ENCODE measurements at places on chromosomes 16 and 17. TPM values are rescaled to one million over a fixed set of nuclear protein-coding genes. Genes with fewer than 3 reads are reported as not detected.

Gene BANP
- 24.4 TPM for total RNA-seq

Gene SLC5A11
- total RNA-seq = 2.4 TPM

DNA sequence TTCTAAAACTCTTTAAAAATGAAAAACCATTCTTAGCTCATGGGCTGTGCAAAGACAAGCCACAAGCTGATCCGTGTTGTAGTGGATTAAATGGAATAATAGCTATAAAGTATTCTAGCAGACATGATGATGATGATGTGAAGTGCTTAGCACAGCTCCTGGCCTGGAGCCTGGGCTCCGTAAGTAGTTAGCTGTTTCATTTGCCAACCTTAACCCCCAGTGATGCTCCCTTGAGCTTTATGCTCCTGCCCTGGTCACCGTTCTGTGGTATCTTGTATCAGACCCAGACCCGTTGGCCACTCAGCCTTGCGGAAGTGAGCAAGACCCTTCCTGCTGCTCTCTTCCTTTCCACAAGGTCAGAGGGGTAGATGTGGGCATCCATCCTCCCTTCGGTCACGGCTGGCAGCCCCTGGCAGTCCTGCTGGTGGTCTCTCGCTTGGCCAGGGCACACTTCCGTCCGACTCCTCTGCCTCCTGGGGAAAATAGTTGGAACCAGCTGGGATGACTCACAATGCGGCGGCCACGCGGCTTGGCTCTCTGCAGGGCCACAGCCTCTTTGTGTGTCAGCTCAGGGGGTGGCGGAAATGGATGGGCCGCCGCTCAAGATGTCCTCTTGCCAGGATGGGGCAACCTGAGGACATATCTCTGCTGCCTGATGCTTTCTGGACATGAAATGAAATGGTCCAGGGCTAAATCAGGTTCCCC lies 79.1 kb downstream of the GPR139 start:
- DNase-seq = no peak

GRCh38 chr17:82718986-82719685 lies 2.6 kb downstream of the FN3KRP start:
- no peak for DNase-seq

Gene KRTAP1-4
- not detected for total RNA-seq

DNA sequence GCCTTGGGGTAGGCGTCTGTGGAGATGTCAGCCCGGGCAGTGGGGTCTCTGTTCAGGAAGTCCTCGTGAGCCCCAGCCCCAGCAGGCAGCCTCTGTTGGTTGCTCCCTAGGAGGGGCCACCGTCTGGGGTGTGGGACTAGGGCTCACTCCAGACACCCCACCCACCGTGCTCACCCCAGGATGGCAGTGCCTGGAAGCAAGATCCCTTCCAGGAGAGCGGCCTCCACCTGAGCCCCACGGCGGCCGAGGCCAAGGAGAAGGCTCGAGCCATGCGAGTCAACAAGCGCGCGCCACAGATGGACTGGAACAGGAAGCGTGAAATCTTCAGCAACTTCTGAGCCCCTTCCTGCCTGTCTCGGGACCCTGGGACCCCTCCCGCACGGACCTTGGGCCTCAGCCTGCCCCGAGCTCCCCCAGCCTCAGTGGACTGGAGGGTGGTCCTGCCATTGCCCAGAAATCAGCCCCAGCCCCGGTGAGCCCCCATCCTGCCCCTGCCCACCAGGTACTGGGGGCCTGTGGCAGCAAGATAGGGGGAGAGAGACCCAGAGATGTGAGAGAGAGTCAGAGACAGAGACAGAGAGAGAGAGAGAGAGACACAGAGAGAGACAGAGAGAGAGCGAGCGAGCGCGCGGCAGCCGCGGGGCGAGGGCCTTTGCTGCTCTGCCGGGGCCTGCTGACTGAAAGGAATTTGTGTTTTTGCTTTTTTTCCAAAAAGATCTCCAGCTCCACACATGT lies 9.8 kb downstream of the NTHL1 start:
- no peak for DNase-seq

DNA sequence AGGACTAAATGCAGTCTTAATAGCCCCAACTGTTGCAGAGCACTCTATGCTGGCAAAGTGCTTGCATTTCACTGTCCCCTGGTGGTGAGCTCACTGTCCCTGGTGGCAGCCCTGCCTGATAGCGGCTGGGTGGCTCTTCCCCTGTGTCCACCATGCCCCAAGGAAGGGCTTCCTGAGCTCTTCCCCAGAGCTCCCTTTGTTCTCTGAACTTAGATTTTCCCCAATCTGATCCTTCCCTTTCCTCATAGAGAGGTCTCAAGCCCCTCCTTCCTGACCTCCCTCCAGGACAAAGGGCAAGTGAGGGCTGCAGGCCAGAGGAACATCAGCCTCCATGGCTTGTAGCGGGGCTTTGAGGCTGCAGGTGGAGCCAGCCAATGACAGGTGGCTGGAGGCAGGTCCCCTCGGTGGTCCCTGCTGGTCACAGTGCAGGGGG lies 17.0 kb downstream of the BEAN1 start:
- DNase-seq = no peak

DNA sequence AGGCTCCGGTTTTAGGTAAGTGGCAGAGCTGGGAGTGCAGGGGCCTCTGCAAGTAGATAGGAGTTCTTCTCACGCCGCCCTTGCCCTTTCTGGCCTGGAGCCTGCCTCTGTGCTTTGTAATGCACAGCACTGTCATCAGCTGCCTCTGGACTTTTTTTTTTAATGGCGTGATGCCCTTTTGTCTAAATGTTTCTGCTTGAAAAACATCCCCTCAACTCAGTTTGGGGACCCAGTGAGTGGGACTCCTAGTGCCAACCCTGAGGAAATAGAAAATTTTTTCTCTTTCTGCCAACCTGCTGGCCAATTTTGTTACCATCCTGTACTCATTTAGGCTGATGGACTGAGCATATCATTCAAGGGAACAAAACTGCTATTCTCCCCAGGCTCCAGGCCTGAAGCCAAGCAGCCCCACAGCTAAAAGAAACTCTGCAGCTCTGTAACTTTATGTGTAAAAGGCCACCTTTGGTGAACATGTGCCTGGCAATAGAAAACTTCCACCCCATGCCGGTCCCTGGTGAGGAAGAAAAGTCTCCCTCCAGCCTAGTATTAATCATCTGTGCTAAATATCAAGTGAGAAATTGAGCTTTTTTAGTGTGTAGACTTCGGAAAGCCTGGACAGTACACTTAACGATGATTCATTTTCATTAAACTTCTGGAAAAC lies 22.5 kb downstream of the SLC6A2 start:
- no peak for DNase-seq

DNA sequence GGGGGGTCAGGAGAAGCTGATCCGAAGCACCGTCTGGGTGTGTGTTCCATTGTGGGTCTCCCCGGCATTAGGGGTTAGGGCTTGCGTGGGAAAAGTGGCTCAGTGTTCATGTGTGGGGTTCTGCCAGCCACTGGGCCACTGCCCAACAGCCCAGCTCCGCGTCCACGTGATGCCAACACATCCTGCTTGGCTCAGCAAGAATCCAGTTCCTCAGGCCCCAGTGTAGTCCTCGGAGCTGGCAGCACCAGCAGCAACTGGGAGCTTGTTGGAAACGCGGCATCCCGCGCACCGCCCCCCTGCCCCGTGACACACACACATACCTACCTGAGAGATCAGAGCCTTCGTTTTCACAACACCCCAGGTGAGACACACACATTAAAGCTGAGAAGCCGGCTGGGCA lies 18.9 kb downstream of the LGALS9 start:
- DNase-seq = no peak

Gene CCL2
- total RNA-seq = 39.7 TPM

- DNase-seq = no peak
These were observed 32.3 kb downstream of the CHD9 start for GRCh38 chr16:53087101-53087500.

- DNase-seq = peak; percentile 50
These were observed 748 bp upstream of the CMTM3 start for GRCh38 chr16:66603537-66604375.

DNA sequence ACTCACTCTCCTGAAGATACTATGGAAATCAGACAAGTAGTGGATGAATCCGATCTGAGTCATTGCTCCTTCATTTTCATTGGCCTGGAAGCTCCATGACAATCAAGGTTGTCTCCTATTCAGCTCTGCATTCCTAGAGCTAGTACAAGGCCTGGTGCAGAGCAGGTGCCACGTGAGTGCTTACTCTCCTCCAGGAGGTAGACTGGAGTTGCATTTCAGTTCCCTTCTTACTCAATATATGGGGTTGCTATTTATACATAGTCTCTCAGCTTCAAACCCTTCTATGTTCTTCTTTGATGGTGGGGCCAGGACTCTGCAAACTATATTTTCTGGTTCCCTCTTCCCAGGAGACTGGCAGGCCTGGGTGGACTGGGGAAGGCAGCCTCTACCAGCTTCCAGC lies 148.3 kb downstream of the ASIC2 start:
- DNase-seq = no peak

GRCh38 chr16:87924041-87924810 lies 12.1 kb downstream of the CA5A start:
- DNase-seq = no peak

GRCh38 chr17:12421646-12422306 lies 243.9 kb upstream of the MYOCD start:
- DNase-seq = no peak

- peak; percentile 48 for DNase-seq
These were observed 60.3 kb downstream of the RMI2 start for GRCh38 chr16:11405331-11406176.

Gene PLA2G10
- total RNA-seq = 20.9 TPM

GRCh38 chr17:32345951-32346600 lies 3.9 kb upstream of the ZNF207 start:
- DNase-seq = no peak

Gene ADORA2B
- 24.4 TPM for total RNA-seq

- no peak for DNase-seq
These were observed 101.3 kb downstream of the ZFHX3 start for GRCh38 chr16:72946474-72947194.

DNA sequence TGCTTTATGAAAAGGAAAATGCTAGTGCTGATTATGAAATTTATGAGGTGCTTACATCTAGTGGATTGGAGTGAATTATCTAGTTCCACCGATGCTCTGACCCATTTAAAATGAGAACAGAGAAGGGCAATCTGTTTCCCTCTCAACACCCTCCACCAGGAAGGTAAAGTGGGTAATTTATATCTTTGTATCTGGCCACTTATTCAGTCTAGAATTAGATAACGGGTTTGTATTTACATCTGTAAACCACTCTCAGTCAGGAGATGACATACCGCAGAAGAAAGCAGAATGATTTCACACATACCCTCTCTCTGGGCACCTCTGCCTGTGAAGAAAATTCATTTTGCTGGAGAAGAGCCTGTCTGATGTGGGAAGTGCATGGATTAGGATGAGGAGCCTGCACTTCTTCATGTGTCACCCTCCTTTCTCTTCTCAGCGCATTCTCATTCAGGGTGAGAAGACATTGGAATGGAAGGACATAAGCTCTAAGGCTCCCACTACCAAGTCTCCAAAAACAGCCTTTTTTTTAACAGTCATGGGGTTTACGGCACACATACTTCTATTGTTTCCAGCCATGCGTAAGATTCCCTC lies 646.7 kb upstream of the SALL1 start:
- DNase-seq = no peak

DNA sequence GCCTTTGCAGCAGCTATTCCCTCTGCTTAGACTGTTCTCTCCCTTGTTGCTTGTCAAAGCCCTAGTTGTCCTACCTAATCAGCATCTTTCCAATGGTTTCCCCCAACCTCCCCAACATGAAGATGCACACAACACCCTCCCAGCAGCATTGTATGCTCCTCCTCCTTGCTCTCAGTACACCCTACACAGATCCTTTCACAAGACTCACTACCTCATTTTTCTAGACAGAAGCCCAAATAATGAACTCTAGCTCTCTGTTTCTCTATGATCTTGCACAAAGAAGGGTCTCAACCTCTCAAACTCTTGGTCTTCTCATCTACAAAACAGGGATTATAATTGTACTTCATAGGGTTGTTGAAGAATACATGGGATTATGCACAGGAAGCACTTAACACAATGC lies 19.4 kb downstream of the PSME3IP1 start:
- DNase-seq = no peak

DNA sequence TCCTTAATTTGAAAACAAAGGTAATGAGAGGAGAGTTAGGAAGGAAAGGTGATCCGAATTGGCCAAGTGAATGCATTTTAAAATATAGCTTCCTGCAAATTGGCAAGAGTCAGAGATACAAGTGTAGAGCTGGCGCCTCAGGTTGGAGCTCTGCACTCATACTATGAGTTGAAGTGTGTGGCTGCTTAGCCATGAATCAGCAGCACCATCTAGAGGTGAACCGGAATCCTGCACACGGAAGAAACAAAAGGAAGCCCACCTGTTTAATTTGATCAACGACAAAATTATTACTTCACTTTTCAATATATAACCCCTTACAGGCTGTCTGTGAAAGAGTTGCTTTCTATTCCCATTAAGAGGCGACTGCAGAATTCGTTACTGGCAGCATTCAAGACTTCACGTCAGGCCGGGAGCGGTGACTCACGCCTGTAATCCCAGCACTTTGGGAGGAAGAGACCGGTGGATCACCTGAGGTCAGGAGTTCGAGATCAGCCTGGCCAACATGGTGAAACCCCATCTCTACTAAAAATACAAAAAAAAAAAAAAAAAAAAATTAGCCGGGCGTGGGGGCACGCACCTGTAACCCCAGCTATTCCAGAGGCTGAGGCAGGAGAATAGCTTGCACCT lies 1253.7 kb upstream of the CDH8 start:
- no peak for DNase-seq

- DNase-seq = no peak
These were observed 17.9 kb upstream of the CD300E start for GRCh38 chr17:74641224-74641957.

GRCh38 chr16:35450648-35451047 lies 1991.2 kb downstream of the TP53TG3F start:
- DNase-seq = no peak

GRCh38 chr16:680625-680945 lies 375 bp downstream of the STUB1 start:
- DNase-seq = no peak

DNA sequence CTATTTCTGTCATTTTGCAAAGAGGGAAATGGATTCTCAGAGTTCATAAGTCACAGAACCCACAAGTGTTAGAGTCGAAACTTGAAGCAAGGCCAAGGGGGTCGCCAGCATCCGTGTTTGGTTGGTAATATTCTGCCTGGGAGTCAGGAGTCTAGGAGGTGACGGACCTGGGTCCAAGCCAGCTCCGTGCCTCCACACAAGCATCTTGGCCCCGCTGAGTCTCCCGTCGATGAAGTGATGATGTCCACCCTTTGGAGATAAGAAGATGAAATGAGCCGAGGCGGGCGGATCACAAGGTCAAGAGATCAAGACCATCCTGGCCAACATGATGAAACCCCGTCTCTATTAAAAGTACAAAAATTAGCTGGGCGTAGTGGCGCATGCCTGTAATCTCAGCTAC lies 53.2 kb upstream of the TNRC6C start:
- no peak for DNase-seq

Gene ASIC2
- total RNA-seq = 0.84 TPM

Gene HID1
- total RNA-seq = 56.9 TPM

Data from mucosa of descending colon (tissue), 3 donors.